ENCODE measurements at places on chromosomes 12 and 14.

DNA sequence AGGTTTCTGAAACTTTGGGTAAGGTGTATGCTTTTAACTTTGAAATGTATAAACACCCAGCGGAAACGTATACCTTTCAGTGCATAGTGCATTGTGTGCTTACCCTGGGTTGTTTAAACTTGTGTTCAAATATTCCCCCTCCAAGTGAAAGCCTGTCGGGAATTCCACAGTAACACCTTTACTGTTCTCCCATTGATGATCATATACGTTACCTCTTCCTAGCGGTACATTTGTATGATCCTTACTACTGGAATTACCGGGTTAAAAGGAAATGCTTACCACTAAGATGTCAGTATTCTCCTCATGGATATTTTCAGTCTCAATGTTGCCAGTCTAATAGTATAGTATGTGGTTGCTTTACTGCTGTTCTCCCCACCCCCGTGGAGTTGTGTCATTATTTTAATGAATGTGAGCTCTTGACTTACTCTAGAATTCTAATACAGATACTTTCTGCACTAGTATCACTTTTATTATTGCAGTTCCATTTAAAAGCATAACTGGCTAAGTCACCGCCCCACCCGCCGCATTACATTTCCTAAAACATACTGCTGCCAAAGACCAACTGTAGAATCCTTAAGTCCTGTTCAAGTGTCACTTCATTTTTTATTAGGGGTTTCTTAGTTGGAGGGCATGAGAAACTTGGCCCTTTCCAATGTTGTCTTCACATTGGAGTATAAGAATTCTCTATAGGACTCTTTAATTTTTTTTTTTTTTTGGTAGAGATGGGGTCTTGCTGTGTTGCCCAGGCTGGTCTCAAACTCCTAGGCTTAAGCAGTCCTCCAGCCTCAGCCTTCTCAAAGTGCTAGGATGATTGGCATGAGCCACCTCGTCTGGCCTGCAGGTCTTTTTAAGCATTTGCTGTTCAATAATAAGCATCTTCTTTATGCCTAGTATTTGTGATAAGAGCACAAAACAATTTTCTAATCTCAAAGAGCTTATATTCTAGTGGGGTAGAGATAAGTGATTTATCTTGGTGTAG is 24.9 kb downstream of the NUDT4 start:
- no peak for DNase-seq

DNA sequence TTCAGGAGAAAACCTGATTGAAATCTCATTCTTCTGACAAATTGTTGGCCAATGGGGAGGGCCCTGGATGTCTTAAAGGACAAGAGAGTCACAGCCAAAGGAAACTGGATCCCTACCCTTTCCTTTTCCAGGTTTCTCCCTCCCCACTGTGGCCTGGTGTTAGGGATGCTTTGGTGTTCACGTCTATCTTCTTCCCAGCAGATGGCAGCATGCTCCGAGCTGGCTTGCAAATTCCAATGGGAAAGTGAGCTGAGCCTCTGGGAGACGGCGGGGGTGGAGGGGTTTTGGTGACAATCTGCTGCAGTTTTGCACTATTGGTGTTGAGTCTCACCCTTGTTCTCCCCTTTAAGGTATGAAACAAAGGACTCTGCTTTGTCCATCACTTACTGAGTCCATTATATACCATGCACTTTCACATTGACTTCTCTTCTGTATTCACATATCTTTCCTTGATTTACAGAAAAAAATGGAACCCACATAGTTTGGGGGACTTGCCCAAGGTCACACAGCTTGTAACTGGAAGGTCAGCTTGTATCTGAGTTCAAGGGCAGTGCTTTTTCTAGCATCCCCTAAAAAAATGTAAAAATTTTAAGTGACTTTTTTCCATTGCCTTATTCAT is 39.3 kb downstream of the CCDC177 start:
- DNase-seq, result no peak

DNA sequence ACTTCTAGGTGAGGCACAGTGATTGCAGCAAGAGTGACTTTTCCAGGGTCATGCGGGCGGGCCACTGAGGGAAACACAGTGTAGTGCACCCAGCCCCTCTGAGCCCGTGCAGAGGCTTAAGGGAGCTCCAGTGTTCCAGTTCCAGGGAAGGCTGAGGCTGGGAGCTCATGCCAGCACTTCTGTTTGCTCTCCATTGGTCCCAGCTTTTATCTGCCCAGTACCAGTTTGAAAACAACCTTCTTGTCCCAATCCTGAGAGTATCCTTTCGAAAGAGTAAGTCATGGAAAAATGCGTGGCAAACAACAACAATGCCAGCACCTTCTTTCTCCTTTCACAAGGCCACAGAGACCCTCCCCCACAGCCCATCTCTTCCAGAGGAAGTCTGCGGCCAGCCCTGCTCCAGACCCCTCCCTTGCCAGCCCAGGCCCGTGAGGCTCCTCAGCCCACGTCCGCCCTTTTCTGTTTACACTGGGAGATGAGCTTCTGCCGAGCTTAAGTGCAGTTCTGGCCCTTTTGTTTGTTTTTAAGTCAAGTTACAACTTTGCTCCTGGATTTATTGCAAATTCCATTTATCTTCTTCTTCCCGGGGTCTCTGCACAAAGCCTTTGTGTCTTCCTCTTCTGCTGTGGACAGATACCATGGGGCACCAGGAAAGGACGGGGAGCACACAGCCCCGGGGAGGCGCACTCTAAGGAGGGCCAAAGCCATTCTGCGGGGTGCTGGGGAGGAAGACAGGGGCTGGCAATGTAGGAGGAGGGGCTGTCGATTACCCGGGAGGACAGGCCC is 185.6 kb downstream of the ZFP36L1 start:
- DNase-seq, result no peak

GRCh38 chr12:3381059-3382047 is 109.7 kb upstream of the PRMT8 start:
- DNase-seq, result no peak

DNA sequence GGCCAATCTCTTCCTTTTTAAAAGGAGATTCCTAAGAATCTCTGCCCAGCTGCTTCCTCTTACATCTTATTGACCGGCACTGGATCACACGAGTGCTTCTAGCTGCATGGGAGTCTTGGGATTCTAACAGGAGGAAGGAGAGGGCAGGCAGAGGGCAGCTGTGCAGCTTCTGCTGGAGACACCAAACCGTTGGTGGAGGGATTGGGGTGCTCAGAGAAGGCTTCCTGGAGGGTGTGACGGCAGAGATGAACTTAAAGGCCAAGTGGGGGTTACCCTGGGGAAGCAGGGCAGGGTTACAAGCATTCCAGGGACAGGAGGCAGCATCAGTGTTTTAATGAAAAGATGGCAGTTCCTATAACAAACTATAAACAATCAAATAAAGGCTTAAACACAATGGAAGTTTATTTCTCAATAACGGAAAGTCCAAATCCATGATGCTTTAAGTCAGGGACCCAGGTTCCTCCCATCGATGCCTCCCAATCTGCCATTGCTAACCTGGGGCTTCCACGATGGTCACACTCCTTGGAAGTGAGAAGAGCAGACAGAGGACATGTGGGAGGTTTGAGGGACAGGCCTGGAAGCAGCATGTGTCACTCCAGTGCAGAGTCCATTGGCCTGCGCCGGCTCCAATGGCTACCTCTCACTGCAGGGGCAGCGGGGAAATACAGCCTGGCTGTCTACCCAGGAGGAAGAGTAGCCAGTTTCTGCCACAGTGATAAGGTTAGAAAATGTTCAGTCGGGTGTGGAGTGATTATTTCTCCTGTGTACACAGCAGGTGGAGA is 53.1 kb upstream of the DDX11 start:
- no peak for DNase-seq

All from activated CD8-positive, alpha-beta memory T cell treated with anti-CD3 and anti-CD28 coated beads for 4 hours (primary cell).